ENCODE measurements at places on chromosomes 3 and 15. TPM values are rescaled to one million over a fixed set of nuclear protein-coding genes. Genes with fewer than 3 reads are reported as not detected.

Gene TJP1
- 43.5 TPM for total RNA-seq

Gene GUCA1C
- not detected for total RNA-seq

Gene ACOX2
- total RNA-seq: 1.6 TPM

Gene SLCO3A1
- 3.6 TPM for total RNA-seq

Gene NCBP2
- total RNA-seq: 26.9 TPM

Gene NIT2
- 13.5 TPM for total RNA-seq

Gene SOX2
- total RNA-seq: not detected

Gene TIGIT
- total RNA-seq: not detected

Gene ARHGAP31
- 7.6 TPM for total RNA-seq

Gene TM4SF18
- 4.1 TPM for total RNA-seq

Gene PLXNB1
- total RNA-seq: 3.1 TPM

Gene PAQR9
- 1.0 TPM for total RNA-seq

Gene SCN11A
- not detected for total RNA-seq

Gene DCP1A
- total RNA-seq: 18.4 TPM

Gene SAMD7
- not detected for total RNA-seq

Gene ASB14
- total RNA-seq: 2.5 TPM

Gene COMMD2
- 10.0 TPM for total RNA-seq

Gene LRRC3B
- 0.07 TPM for total RNA-seq

Gene MESP2
- total RNA-seq: not detected

Gene TRH
- total RNA-seq: not detected

Gene P4HTM
- 21.7 TPM for total RNA-seq

Gene TMOD2
- 4.8 TPM for total RNA-seq

Gene TMEM42
- 12.9 TPM for total RNA-seq

Gene C3orf70
- 0.67 TPM for total RNA-seq

Gene LRRIQ4
- not detected for total RNA-seq

Gene KBTBD13
- 1.4 TPM for total RNA-seq

Gene CACNA1D
- total RNA-seq: 0.34 TPM

Gene PPP2R3A
- total RNA-seq: 26.3 TPM

Gene GHSR
- not detected for total RNA-seq

Gene C3orf20
- total RNA-seq: not detected

Gene PIERCE2
- 11.8 TPM for total RNA-seq

All from gastrocnemius medialis (tissue), 4 donors.